Right renal pelvis (tissue), 4 donors: ENCODE measurements at places on chromosomes 11 and 22. TPM values are rescaled to one million over a fixed set of nuclear protein-coding genes. Genes with fewer than 3 reads are reported as not detected.

- DNase-seq, result no peak
Observed at GRCh38 chr22:22022255-22022840, 39.8 kb upstream of the TOP3B start.

- no peak for DNase-seq
Observed at GRCh38 chr11:134665188-134665535, 253.1 kb upstream of the B3GAT1 start.

Gene COPB1
- polyA plus RNA-seq, result 164 TPM

DNA sequence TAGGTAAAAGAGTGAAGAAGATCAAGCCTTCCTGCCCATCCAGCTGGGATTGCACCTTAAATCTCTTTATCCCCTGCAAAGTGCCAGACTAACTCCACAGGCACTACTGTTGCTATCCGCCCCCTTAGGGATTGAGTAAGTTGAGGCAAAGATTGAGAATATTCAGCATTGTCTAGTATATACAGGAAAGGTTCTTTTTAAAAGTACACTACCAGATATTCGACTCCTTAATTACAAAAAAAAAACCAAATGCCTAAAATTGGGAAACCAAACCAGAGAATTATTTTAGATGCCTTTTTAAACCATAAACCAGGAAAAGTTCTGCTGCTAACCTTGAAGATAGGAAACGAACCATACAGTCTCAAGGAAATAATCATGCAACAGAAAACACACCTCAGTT, 11.5 kb downstream of the SERPIND1 start:
- DNase-seq, result no peak

Gene OR4A16
- not detected for polyA plus RNA-seq

Gene MMP10
- 0.11 TPM for polyA plus RNA-seq

DNA sequence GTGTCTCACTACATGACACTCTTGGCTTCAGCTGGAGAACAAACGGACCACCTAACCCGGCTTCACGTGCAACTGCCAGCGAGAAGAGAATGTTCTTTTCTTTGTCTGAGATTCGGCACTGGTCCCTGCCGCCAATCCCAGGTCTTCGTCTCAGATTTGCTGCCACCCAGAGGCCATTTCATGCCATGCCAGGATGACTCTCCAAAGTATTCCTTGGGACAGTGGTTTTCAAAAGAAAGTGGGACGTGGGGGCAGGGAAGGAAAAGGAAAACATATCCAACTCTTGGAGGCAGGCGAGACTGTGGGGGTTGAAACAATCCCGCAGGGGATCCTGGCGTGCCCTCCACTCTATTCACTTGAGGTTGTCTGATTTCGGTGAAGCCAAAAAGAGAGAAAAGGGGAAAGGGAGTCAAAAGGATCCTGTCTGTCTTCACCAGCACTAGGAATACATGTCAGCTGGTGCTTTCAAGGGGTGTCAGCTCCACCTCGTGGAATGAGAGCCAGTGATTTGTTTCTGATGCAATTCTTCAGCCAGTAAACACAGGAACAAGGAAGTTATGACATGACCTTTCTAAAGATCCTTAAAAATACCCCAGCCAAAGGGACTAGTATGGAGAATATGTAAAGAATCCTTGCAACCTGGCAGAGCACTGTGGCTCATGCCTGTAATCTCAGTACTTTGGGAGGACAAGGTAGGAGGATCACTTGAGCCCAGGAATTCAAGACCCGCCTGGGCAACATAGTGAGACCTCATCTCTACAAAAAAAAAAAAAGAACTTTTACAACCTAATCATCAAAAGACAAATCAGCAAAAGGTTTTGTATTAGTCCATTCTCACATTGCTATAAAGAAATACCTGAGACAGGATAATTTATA, 41.0 kb upstream of the APLNR start:
- DNase-seq, result peak; percentile 55

GRCh38 chr11:123753110-123753509, 1.2 kb downstream of the OR6X1 start:
- DNase-seq, result no peak

Gene POGLUT3
- 40.8 TPM for polyA plus RNA-seq

GRCh38 chr11:2351701-2352100, 25.4 kb upstream of the CD81 start:
- no peak for DNase-seq

- DNase-seq, result no peak
Observed at GRCh38 chr22:38760477-38761201, 4.8 kb upstream of the SUN2 start.

Gene MRPL11
- 72.4 TPM for polyA plus RNA-seq

Gene LARGE2
- 21.6 TPM for polyA plus RNA-seq

DNA sequence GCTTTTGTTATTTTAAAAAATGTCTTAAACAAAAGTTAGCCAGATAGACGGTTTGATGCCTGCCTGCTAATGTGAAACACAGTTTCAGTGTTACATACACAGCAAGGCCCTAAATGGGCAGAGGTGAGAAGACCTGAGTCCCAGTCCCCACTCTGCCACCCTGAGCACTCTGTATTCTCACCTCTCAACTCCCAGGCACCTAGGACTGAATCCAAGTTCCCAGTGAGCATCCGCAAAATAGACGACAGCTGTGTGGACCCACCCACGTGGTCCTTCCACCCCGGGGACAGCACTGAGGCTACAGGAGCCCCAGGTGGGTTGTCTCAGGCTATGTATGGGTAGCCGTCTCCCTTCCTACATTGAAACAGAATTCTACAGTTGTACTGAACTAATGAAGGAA, 111.5 kb downstream of the RPL27A start:
- no peak for DNase-seq

Gene SGSM1
- polyA plus RNA-seq, result 2.7 TPM

- no peak for DNase-seq
Observed at GRCh38 chr22:46568102-46568809, 30.8 kb upstream of the CELSR1 start.

Gene FADS2
- polyA plus RNA-seq, result 86.1 TPM

DNA sequence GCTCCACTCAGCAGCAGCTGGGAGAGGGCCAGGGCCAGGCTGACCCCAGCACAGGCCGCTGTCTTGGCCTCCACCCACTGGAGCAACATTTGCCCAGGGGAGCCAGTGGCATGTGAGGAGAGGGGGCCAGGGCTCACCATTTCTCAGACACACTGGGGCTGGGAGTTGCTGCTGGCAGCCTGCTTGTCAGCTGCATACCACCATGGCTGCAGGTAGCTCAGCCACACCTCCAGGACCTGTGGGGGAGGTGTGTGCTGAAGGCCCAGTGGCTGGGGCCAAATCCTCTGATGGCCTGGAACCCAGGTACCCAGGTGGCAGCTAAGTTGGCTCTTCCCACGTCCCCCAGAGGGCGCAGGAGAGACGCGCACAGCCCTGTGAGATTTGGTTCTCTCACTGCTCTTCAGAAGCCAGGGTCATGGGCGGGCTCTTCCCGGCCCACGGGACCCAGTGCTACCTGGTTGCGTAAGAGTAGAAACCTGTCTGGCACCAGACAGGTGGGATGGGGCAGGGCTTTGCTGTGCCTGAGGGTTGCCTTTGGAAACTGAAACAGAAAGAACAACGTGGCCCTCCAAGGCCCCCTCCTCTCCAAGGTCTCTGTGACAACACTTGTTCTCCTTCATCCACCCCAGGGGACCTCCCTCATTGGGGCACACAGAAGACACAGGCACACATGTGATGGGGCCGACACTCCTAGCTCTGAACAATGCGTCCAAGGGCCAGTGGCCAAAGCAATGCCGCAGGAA, 98.8 kb downstream of the MED15 start:
- DNase-seq, result peak; percentile 26

Gene IL18
- polyA plus RNA-seq, result 11.2 TPM

Gene THY1
- 90.0 TPM for polyA plus RNA-seq

DNA sequence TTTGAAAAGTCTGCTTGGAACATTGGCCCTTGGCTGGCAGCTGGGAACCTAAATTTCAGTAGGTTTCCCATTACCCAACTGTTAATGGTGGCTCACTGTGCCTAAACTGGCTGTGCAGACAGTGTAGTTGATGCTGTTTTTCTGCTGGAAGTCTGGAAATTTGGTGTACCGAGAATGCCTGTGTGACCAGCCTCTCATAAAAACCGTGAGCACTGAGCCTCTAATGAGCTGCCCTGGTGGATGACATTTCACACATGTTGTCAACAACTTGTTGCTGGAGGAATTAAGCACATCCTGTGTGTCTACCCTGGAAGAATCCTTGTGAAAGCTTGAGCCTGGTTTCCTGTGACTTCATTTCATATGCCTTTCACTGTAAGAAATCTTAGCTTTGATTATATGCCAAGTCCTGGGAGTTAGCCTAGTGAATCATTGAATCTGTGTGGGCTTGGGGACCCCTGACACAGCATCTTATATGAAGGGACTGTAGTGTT, 131.1 kb downstream of the LDLRAD3 start:
- no peak for DNase-seq
